SK-N-SH (cell line): ENCODE measurements at places on chromosomes 12 and 14. TPM values are rescaled to one million over a fixed set of nuclear protein-coding genes. Genes with fewer than 3 reads are reported as not detected.

- no peak for DNase-seq
Measured at GRCh38 chr12:122028165-122028904, 6.7 kb downstream of the BCL7A start.

DNA sequence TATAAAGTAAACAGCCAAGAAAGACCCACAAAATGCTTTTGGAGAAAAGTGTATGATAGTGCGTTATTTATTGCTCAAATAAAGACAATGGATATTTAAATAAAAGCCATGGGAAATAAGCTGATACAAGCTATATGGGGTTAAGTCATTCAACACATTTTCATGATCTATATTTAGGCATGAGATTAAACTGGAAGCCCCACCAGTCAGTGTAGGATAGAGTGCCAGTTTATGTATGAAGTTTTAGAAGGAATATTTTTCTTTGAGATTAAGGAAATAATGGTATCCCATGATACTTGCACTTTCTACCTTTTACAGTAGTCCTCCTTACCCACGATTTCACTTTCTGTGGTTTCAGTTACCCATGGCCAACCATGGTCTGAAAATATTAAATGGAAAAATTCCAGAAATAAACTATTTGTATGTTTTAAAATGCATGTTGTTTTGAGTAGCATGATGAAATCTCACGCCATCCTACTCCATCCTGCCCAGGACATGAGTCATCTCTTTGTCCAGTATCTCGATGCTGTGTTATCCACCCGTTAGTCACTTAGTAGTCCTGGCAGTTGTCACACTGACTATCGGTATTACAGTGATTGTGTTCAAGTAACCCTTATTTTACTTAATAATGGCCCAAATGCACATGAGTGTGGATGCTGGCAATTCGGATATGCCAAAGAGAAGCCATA, 22.3 kb downstream of the SYT1 start:
- DNase-seq, result no peak

GRCh38 chr14:56378475-56378877, 201.1 kb upstream of the TMEM260 start:
- DNase-seq, result no peak

GRCh38 chr12:49068879-49069506, 786 bp downstream of the RHEBL1 start:
- no peak for DNase-seq

DNA sequence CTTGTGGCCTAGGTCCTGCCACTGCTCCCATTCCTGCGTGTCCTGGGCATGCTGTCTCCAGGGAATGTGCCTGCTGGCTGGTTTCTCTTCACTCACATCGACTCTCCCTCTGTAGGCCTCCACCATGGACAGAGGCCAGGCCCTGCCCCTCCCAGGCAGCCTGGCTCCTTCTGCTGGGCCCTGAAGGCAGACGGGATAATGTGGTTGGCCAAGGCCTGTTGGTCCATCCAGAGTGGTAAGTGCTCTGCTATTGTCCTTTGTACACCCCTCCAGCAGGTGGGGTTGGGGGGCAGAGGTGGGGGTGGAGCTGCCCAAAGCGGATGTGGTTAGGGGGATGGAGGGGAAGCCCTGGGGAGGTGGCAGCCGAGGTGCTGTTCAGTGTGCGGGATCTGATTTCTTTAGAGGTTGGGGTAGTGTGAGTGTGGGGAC, 9.5 kb upstream of the NR4A1 start:
- no peak for DNase-seq

DNA sequence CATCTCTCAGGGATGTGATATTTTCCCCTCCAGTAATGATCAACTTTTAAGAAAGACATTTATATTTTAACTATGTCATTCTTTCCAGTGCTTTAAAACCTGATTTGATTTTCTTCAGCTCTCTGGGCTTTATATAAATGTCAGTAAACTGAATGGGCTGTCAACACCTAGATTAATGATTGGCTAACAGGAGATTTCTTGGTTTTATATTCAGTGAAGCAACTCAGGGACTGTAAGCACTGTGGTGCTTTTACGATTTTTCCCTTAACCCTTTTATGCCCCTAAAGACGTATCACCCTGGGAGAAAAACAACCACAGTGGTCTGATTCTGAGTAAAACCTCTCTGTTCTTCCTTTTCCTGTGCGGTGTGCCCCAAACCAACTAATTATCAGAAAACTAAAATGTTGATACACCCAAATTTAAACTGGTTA, 38.0 kb downstream of the PTGER2 start:
- no peak for DNase-seq

DNA sequence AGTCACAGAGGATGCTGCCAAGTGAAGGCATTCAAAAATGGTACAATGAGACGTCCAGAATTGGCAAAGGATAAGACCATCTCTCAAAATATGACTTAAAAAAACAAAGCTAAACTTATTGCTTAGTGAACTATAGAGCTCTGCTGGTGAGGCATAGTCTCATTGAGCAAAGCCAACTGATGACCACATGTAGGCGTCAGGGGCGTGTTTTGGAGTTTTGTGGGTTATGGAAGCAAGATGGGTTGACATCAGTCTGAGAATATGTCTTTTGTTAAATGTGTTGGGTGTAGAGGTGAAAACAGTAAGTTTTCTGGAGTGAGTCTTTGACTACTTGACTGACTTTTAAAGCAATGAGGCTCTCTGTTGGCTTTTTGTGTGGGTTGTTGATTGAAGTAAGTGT, 47.2 kb downstream of the ATL1 start:
- DNase-seq, result no peak

GRCh38 chr14:50447461-50447860, 50.8 kb upstream of the CDKL1 start:
- no peak for DNase-seq

- DNase-seq, result no peak
Measured at GRCh38 chr14:100652744-100653143, 65.5 kb upstream of the BEGAIN start.

DNA sequence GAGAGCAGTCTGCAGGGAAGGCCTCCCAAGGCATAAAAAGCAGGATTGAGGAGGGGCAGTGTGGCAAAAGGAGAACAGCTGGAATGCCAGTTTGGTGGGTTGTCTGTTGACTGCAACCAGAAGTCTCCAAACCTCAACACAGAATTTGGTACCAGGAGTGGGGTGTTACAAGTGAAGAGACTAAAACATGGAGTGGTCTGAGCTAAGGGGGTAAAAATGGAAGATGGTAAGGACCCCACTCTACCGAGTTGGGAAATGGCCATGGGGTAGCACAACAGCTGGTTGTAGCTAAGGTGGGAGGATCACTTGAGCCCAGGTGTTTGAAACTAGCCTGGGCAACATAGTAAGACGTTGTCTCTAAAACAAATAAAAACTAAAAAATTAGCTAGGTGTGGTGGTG, 17.8 kb upstream of the KLC1 start:
- no peak for DNase-seq

GRCh38 chr12:67909091-67909531, 80.1 kb upstream of the IFNG-AS1 start:
- DNase-seq, result no peak

- DNase-seq, result no peak
Measured at GRCh38 chr12:20274008-20274407, 94.3 kb upstream of the PDE3A start.

DNA sequence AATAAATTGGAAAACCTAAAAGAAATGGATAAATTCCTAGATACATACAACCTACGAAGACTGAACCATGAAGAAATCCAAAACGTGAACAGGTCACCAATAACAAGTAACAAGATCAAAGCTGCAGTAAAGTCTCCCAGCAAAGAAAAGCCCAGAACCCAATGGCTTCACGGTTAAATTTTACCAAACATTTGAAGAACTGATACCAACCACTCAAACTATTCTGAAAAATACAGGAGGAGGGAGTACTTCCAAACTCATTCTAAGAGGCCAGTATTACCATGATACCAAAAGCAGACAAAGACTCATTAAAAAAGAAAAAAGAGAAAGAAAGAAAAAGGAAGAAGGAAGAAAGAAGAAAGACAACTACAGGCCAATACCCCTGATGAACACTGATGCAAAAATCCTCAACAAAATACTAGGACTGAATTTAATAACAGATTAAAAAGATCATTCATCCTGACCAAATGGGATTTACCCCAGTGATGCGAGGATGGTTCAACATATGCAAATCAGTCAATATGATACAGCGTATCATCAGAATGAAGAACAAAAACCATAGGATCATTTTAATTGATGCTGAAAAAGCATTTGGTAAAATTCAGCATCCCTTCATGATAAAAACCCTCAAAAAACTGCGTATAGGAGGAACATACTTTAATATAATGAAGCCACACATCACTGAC, 26.9 kb upstream of the CCDC88C start:
- DNase-seq, result no peak

GRCh38 chr12:76544601-76545261, 14.8 kb downstream of the OSBPL8 start:
- no peak for DNase-seq

GRCh38 chr12:123998991-123999359, 26.0 kb downstream of the ZNF664 start:
- DNase-seq, result no peak

GRCh38 chr12:122064780-122065588, 13.6 kb upstream of the MLXIP start:
- DNase-seq, result peak; percentile 55

DNA sequence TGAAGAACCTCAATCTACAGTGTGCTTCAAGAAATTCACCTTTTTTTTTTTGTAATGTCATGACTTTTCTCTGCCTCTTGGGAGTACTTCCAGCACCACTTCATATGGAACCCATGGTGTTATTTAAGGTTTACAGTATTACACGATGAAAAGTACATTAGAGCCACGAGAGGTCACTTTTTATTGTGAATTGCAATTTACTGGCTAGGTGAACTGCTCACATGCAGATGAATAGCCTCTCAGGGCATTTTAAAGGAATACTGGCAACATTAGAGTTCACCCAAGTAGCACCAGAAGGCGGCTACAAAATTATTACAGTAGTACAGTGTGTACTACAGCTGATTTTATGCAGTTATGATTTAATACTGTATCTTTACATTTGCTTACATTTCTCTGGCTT, 99.1 kb upstream of the PPP4R3A start:
- no peak for DNase-seq

DNA sequence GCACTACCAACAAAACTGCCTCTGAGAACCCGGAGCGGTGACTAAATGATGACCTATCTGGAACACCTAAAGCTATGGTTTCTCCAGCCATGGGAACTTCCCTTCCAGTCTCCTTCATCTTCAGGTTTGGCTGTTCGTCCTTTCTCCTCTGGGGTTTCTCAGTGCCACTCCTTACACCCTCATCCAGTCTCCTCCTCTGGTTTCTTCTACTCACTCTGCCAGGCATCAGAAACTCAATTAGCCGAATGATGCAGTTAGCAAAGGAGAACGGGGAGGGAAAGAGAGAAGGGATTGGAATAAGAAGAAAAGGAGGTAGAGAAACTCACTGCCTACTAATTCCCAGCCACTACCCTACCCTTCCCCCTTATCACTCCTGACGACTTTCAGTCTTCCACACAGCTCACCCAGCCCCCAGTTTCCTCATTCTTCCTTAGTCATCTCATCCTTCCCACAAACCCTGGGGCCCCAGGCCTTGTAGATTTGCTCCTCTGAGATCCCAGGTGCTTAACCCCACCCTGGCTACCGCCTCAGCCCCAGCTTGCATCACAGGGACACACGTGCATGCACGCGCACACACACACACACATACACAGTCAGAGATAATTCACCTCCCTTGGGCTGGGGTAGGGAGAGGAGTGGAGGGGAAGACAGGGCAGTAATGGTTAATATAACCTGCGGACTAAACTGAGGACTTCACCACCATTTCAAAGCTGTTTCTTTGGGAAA, 13.0 kb downstream of the FGD6 start:
- DNase-seq, result no peak

- peak; percentile 70 for DNase-seq
Measured at GRCh38 chr12:118980407-118981014, 830 bp upstream of the SRRM4 start.

GRCh38 chr12:88113871-88114270, 28.0 kb downstream of the CEP290 start:
- no peak for DNase-seq

- DNase-seq, result no peak
Measured at GRCh38 chr12:62957233-62957953, 22.4 kb upstream of the PPM1H start.

- no peak for DNase-seq
Measured at GRCh38 chr12:46676396-46676795, 149.4 kb downstream of the SLC38A4 start.

GRCh38 chr12:24565300-24565699, 383.6 kb downstream of the BCAT1 start:
- DNase-seq, result no peak

DNA sequence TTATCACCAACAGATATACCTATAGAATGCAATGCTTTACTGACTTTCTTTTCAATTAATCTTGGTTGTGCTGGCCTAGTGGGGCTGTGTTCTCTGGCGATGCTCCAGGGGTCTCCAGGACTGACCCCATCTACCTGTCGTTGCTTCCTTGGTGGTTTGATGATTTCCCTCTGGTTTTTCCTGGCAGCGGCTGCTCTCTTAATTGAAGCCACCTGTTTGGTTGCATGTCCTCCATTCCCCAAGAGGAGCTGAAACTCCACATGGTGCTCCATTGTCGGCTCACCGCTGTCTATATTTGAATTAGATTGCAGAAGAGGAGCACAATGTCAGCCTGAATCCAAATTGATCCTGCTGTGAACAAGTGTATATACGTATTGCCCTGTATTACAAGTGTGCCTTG, 7.1 kb upstream of the IFNG-AS1 start:
- DNase-seq, result peak; percentile 11

- no peak for DNase-seq
Measured at GRCh38 chr12:62977418-62977817, 42.5 kb upstream of the PPM1H start.

GRCh38 chr12:50772877-50773276, 9.0 kb downstream of the ATF1 start:
- DNase-seq, result no peak

- DNase-seq, result no peak
Measured at GRCh38 chr14:75383721-75384120, 44.1 kb upstream of the JDP2 start.

DNA sequence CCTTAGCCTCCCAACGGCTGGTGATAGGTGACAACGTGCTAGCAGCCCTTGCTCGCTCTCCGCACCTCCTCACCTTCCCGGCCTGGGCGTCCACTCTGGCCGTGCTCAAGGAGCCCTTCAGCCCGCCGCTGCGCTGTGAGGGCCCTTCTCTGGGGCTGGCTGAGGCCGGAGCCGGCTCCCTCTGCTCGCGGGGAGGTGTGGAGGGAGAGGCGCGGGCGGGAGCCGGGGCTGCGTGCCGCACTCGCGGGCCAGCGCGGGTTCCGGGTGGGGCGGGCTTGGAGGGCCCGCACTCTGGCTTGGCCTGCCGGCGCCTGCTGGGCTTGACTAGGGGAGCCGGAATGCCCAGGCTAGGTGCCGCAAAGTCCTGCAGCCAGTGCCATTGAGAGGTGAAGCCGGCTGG, 131.1 kb downstream of the CCER1 start:
- no peak for DNase-seq

GRCh38 chr12:28088566-28089272, 101.5 kb upstream of the CCDC91 start:
- no peak for DNase-seq

KSR2 gene
- polyA plus RNA-seq, result 0.12 and 0.15 TPM in 2 replicates

GALNT8 gene
- not detected in 2 replicates for polyA plus RNA-seq

HELB gene
- polyA plus RNA-seq, result 0.38 and 0.54 TPM in 2 replicates

LPAR5 gene
- polyA plus RNA-seq, result 0.03 and 0.05 TPM in 2 replicates

FZD10 gene
- not detected in 2 replicates for polyA plus RNA-seq

CD4 gene
- 0.02 TPM in 1 of 2 replicates, not detected in the other for polyA plus RNA-seq

NINJ2 gene
- 0.07 TPM in 1 of 2 replicates, not detected in the other for polyA plus RNA-seq

FOXG1 gene
- polyA plus RNA-seq, result not detected in 2 replicates

ZNF384 gene
- 64.9 and 80.4 TPM in 2 replicates for polyA plus RNA-seq

YY1 gene
- 18.1 and 18.6 TPM in 2 replicates for polyA plus RNA-seq

FGF23 gene
- not detected in 2 replicates for polyA plus RNA-seq

AQP2 gene
- not detected in 2 replicates for polyA plus RNA-seq

PLEKHG7 gene
- polyA plus RNA-seq, result not detected in 2 replicates

FIGNL2 gene
- 0.05 and 0.08 TPM in 2 replicates for polyA plus RNA-seq

PTGER2 gene
- 0.67 and 1.0 TPM in 2 replicates for polyA plus RNA-seq

C12orf76 gene
- polyA plus RNA-seq, result 29.2 and 38.3 TPM in 2 replicates
